Activated naive CD4-positive, alpha-beta T cell (primary cell): ENCODE measurements at places on chromosomes 1 and 21.

- no peak for DNase-seq
Measured at GRCh38 chr1:179966551-179966950, 11.9 kb downstream of the CEP350 start.

DNA sequence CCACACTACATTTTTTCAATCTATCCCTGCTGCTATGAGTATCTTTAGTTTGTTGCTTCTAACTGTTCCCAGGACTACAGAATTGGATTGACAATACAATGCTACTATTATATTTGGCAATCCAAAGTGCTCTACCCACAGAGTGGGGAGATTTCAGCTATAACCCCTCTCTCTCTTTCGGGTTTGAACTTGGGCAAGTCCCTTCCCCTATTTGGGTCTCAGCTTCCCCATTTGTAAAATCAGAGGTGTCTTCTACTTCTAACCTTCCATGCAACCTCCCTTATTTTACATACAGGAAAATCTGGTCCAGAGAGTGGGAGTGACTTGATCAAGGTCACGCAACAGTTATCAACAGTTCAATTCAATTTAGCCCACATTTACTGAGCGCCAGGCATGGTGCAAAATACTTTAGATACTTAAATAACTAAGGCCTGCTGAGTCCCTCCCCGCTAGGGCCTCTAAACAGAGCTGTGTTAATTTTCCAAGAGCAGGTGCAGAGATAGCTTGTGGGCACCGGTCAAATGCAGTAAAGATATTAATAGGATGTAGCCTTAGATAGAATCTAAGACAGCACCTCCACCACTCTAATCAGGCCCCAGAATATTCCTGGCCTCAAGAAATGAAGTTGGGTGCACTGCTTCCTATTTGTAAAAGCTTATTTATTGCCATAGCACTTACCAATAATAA is 9.4 kb upstream of the GPX7 start:
- no peak for DNase-seq

- DNase-seq: no peak
Measured at GRCh38 chr1:16174261-16174868, 18.5 kb upstream of the EPHA2 start.

DNA sequence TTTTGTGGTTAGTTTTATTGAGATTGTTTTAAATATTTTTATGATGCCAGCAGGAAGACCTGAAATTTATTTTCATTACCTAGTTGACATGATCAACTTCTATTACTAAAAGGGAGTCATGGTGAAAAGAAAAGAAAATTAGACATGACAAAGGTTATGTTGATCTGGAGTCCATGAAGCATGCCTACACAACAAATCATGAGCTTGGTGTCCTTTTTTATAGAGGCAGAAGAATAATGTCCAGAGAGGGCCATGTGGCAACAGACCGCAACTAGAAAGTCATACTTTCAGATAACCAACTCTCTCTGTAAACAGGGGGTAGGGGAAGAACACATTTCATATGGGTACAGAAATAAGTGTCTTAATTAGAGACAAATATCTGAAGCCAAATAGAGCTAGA is 175.5 kb upstream of the HOOK1 start:
- no peak for DNase-seq

DNA sequence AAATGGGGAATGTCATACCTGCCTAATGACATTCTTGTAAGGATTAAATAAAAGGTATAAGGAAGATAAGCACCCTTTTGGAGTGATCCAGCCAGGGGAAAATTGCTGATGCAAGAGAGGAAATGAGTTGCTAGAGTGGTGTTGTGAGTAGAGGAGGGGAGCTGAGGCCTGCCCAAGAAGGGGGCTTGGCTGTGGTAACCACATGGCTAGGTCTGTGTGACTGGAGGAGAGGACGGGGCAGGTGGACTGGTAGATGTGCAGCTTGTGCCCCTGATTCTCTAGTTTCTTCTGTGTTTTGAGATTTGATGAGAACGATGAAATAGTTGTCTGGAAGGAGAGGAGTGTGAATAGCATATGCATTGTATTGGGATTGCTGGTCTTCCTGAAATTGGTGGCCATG is 6.6 kb downstream of the TXLNA start:
- DNase-seq: no peak

GRCh38 chr1:59078070-59078800 is 218.7 kb upstream of the FGGY start:
- no peak for DNase-seq

DNA sequence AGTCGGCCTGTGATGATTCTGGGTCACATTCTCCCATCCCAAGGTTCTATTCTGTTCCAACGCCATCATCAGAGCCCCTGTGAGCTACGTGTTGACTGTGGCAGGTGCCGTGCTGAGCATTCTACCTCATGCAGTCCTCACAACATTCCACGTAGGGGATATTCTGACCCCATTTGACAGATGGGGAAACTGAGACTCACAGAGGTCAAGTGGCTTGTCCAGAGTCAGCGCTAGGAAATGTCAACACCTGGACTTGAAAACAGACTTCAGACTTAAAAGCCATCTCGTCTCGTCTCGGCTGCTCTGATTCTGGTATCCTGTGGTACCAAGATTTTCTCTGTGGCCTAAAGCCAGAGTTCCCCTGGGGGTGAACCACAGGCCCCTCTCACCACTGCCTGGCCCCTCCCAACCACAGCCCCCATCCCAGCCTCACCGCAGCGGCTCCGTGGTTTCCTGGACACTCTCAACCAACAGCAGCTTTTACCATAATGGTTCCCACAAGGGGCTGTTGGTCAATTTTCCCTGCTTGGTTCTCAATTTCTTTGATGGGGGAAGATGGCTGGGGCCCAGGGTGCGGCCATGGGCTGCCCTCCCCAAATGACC is 39.6 kb downstream of the SDC3 start:
- DNase-seq: no peak

DNA sequence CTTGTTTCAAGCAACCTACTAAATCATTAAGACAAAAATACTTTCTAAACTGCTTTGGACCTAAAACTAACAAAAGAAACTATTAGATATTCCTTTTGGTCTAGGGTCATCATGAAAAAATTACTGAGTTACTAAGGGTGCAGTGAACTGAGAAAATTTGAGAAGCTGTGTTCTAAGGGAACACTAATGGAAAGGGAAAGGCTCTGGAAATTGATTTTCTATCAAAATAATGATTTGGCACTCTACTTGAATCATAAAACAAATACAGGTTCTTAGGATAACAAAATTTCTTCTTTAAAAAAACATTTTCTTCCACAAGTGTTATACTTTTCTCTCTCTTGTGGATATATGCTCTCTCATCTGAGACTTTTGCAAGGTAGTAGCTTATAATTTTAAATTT is 213.5 kb downstream of the DNAH14 start:
- DNase-seq: no peak

DNA sequence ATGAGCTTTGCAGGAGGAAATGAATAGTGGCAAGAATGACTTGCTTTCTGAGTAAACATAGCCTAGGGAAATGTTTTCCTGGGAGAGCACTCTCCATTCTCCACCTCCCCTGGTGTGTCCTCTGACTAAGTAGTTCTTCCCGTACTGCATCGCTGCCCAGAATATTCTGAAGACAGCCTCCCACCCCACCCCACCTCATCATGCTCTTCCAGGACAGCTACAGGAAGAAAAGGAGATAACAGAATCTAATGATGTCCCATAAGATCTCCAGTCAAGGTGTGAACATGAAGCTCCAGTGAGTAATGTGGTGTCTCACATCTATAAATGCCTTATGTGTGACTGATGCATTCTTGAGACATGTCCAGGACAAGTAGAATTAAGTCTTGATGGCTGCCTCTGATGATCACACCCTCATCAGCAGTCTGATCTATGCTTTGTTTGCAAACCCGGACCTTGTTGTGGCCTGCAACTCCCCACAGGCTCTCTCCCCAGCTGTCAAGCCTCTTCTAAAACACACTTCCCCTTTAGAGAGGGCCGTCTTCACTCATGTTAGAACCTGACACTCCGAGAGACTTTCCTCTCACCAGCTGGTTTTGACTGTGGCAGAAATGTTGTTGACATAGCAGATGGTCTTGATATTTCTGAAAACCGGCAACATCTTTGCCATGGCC is 183.0 kb downstream of the CYYR1 start:
- no peak for DNase-seq

DNA sequence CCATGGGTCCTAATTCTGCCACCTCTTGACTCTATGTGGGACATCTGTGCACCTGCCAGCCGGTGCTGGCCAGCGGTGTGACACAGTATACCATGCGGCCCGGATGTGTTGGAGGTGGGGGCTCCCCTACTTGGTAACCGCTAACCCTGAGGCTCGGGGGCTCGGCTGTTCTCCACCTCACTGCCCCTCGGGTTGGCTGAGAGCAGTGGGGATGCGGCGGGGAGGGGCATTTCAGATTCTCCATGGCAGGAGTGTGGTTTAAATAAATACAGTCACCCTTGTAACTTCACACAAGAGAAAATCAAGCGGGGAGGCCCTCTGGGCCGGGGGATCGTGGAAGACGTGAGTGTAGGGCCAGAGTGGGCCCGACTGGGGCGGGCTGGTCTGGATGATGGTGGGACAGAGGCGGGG is 11.0 kb downstream of the KRTAP10-1 start:
- DNase-seq: no peak

GRCh38 chr1:231993968-231994455 is 367.4 kb downstream of the DISC1 start:
- DNase-seq: no peak

DNA sequence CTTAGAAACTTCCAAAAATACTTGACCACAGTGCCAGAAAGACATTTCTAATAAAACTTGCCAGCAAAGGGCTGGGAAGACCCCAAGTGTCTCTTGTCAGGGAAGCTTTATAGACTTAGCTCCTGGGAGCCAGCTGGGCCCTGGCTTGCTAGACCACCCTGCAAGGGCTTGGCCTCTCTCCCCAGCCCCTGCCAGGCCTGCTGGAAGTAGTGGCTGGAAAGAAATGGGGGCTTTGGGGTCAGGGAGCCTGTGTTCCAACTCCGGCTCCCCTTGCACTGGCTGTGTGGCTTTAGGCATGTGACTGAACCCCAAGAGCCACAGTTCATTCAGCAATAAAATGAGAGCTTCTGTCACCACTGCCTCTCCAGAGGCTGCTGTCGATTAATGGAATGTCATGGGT is 31.1 kb downstream of the H3-3A start:
- no peak for DNase-seq

DNA sequence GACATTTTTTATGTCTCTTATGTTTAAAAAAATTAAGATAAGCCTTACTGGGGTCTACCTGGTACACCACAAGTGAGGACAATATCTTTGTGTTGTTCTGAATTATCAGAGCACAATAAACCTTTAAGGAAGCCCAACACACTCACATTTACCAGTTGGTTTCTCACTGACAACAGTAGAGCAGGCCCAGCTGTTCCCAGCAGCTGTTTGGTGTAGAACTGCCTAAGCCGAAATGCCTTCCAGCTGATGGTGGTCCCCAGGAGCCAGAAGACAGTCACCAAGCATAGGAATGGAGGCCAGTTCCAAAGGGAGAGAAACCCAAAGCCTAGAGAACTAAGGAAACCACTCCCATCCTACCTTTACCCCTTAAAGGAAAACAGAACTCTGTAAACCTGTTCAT is 428.6 kb upstream of the CAMK1G start:
- no peak for DNase-seq

- no peak for DNase-seq
Measured at GRCh38 chr1:111965781-111966443, 23.6 kb downstream of the KCND3 start.

DNA sequence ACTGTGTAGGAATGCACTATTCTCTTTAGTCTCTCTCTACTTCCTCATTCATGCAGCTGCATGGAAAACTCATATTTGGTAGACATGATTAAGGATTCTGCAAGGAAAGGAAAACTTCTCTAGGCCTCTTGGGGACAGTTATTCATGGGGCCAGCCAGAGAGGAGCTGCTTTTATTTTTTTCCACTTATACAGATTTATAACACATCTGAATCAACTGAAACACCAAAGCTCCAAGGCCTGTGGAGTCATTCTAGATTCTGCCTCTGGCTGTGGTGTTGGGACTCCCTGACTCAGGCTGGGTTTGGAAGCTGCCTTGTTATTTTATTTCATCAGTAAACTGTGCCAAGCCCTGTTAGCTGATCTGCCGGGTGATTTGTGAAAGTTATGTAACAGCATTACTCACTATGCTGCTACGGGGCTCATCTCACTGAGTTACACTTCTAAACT is 83.9 kb upstream of the EDEM3 start:
- no peak for DNase-seq

DNA sequence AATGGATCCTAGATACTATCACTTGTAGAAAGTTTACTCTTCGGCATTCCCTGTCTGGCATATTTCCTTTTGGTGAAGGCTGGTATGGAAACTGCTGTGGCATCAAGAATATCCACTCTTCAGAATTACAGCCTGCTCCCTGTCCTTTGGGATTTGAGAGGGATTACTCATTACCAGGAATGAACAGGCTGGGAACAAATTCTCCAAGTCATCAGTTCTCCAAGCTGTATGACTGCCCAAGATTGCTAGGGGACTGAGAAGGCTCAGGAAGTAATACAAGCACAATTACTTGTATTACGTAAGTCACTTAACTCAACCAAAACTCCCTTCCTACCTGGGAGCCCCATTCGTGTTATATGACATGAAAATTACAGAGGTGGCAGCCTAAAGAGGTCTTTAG is 49.6 kb downstream of the CD58 start:
- DNase-seq: no peak

DNA sequence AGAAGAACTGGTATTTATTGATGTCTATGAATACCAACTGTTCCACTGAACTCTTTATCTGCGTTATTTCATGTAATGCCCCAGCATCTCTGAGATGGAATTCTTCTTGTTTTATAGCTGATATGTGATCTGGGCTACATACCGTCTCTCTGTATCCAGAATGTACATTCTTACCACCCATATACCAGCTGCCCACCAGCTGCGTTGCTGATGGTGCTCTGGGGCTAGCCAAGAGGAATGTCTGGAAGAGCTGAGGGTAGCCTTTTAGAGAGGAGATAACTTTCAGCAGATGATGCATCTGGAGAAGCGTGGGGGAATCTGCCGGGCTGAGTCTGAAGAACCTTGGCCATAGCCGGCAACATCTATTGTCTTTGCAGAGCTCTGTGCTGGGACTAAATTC is 137.5 kb downstream of the RYR2 start:
- no peak for DNase-seq

- no peak for DNase-seq
Measured at GRCh38 chr1:110749960-110750359, 75.2 kb upstream of the KCNA3 start.

DNA sequence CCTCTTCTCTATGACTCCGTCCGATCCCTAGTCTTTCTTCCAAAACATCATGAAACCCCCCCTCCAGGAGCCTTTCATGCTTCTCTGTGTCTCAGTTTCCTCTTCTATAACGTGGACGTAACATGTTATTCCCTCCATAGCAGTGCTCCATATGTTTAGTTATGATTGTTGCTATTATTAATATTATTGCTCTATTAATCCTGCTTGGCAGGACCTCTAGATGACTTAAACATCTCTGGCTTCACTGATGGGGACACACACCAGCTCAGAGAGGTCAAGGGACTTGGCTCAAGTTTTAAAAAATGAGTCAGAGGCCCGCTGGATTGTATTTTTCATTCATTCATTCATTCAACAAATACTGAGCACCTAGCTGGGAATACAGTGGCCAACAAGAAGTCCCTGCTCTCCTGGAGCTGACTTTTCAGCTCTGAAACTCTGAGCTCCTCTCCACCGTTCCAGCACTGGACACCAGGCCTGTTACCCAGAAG is 404 bp upstream of the CPLANE2 start:
- DNase-seq: no peak

- DNase-seq: no peak
Measured at GRCh38 chr1:180603223-180603849, 28.5 kb upstream of the XPR1 start.
